ENCODE measurements at places on chromosomes 5 and 9.

DNA sequence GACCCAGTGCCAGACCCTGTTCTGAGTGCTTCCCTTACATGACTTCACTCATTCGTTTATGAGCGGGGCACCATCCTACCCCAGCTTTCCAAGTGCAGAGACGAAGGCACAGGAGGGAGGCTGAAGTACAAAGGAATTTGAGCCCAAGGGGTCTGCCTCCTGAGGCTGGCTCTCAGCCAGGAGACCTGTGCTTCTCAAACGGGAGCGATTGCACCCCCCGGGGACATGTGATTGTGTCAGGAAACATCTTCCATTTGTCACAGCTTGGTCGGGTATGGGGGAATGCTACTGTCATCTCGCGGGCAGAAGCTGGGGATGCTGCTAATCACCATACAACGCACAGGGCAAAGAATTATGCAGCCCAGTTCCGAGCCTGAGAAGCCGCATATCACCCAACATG, 23.9 kb downstream of the ADCY2 start:
- DNase-seq, result no peak

- DNase-seq, result no peak
These were observed 27.6 kb downstream of the SGCD start for GRCh38 chr5:156354571-156354970.

GRCh38 chr5:107560377-107560776, 110.4 kb downstream of the EFNA5 start:
- DNase-seq, result no peak

- no peak for DNase-seq
These were observed 466 bp upstream of the TTC39B start for GRCh38 chr9:15307523-15307841.

- DNase-seq, result no peak
These were observed 63.1 kb upstream of the CD180 start for GRCh38 chr5:67259548-67260215.

DNA sequence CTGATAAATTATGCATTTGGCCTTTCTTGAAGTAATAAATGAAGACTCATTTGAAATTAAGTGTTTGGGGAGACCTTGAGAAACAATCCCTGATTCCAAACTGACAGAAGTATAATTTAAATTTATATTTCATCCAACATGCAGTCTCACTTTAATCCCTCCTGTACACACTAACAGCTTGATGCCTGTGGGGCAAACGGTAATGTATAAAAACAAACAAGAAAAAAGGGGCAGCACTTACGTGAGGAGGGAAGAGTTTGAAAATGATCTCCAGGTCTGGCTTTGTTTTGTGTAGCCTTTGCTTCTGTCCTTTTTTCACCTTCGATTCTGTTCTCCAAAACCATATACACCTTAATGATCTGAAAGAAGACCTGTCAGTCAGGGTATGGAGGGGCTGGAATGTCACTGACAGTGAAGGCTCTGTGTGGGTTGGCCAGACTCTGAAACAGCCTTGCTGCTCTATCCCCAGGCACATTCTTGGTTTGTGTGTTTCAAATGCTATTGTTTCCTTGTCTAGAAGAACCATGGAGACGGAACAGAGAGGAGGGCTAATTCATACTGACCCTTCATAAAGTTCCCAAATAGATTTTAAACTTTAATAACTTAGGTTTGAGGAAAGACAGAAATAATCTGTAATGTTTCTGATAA, 338.2 kb upstream of the WWC1 start:
- no peak for DNase-seq

GRCh38 chr5:136236479-136237083, 43.6 kb upstream of the SMIM32 start:
- no peak for DNase-seq

DNA sequence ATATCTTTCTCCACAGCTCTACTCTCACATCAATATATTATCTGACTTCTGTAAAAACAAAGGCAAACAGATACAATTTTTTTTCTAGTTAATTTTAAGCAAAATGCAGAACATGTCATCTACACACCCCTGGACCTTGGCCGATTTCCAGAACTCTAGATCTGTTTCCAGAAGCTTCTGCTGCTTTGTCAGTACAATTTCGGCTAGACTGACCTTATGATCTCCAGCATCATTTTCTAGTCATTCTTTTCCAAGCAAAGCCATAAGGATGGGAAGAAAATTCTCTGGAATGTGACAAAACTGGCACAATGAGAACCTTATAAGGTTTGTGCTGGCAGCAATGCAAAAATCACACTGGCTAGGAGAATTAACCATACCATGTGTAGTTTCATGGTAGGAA, 132.8 kb upstream of the MPDZ start:
- no peak for DNase-seq
